ENCODE measurements at places on chromosomes 7 and 10.

GRCh38 chr7:123797673-123798531, 47.1 kb upstream of the HYAL4 start:
- no peak for DNase-seq

DNA sequence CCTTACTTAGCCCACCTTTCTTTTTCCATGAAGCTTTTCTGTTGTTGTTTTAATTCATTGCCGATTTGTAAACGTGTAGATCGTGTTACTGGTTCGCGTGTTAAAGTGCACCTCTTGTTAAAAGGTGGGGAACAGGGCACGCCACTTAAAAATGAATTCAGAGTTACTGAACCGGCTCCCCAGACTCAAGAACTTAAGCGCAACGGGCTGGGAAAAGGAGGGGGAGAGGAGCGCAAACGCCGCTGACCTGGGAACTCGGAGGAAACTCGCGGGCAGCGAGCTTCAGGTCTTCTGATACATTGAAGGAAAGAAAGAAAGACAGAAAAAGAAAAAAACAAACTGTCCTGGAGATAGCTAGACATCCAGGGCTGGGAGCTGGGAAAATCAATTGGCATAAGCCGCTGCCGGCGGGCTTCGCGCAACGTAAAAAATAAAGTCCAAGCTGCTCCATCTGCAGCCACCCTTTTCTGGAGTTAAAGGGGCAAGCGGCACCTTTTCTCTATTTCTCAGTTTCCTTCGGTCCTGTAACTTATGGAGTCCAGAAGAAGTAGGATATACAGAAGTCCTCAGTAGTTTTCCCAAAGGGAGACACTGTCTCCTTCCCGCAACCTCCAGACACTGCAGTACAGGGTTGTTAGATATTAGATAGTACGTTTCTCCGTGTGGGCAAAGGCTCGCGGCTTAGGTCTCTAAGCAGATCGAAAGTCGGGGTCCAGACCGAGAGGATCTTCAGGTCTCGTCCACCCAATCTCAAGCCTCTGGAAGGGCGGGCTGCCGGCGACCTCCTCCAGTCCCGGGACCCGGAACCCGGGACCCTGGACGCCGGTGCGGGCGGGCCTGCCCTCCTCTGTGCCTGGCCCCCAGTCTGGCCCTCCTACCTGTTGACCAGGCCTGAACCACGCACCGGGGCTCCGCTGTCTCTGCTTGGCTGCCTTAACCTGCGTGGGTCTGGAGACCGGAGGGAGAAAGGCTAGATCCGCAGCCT, 1.8 kb upstream of the DLX6 start:
- DNase-seq = peak; percentile 11

GRCh38 chr10:119415536-119416503, 126.7 kb downstream of the RGS10 start:
- no peak for DNase-seq

DNA sequence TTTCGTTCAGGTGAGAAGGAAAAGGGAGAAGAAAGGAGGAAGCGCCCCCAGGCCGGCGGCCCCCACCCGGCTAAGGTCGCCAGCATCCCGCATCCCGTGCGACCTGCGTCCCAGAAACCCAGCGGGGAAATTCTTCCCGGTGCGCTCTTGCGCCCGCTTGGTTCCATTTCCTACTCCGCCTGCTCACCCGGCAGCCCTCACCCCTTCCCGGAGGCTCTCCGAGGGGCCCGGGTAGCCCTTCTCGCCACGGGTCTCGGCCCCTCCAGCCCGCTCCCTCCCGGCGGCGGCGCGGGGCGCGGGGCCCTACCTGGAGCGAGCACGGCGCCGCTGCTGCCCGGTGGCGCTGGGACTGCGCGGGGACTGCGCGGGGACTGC, at the start of gene PRKCQ:
Gene PRKCQ, minus strand, starts transcription at position 373 of the 375 bp plus-strand sequence. CDS start 65,141 bp downstream, outside the sequence.
- peak; percentile 15 for DNase-seq

GRCh38 chr7:4123346-4123745, 558.7 kb upstream of the FOXK1 start:
- no peak for DNase-seq

GRCh38 chr10:117656385-117657367, 114.1 kb downstream of the EMX2 start:
- no peak for DNase-seq

DNA sequence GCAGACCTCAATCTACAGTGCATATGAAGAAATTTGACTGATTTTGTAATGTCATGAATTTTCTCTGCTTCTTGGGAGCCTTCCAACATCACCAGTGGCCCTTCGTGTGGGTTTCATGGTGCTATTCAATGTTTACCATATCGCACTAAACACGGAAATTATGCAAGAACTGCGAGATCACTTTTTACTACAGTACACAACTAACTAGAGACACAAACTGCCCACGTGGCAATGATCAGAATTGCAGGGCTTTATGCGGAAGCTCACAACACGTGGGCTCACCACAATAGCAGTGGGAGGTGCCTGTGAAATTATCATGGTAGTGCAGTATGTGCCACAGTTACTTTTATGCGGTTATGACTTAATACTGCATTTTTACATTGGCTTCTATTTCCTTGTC, 449.7 kb upstream of the KLF6 start:
- DNase-seq = no peak

DNA sequence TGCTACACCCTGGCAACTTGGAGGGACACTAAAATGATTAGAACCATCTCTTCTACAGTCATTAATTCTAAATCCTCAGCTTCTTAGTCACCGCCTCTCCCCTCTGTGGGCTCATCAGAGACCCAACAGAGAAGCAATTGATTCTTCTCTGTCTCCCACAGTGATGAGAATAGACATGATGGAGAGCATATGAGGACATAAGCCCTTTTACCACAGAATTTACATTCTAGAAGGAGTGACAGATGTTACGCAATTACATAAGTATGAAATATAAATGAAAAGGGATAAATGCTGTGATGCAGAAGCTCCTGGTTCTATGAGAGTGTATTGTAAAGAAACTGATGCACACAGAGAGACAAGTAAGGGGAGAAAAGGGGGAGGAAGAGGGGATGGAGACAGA, 18.1 kb upstream of the ABCB5 start:
- no peak for DNase-seq

GRCh38 chr10:103894441-103894864, 23.5 kb downstream of the STN1 start:
- no peak for DNase-seq

DNA sequence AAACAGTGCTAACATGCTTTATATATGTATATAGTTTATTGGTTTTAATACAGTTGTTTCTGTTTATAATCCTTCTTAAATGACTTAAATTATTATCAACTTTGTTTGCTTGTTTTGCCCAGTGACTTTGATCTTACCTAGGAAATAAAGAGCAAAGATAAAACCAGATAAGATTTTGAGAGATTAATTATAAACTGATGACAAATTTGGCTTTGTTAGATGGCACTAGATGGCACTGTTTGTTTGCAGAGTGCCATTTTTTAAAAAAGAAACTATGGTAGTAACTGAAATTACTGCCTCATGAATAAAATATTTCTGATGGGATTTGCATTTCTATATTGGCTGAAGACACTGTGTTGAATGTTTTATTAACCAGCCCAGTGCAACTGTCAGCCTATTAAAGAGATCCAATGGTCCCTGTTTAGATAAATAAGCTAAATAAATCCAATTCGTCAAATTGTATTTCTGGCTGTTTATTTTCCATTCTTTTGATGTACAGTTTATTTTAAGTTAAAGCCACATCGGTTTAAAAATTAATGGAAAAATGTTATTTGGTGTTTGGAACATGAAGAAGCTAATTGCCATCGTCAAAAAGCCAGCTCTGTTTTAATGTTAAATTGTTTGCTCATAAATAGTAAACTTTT, 28.7 kb downstream of the VTI1A start:
- DNase-seq = no peak

DNA sequence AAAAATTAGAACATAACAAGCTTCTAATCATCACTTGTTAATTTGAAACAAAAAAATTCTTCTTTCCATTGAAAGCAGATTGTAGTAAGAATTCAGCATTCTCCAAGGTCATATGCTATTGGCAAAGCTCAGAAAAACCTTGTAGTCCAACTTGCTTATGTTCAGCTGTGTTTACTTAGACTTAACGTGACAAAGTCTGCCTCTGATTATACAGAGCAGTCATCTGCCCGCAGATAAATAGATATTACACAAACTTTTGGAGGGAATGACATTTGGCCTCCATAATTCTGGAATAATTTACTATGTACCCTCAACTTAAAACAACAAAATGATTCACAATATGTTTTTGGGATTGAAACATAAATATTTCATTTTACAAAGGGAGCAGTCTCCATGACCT, 45.8 kb downstream of the MKX start:
- DNase-seq = no peak

GRCh38 chr7:125074141-125074540, 144.5 kb upstream of the POT1 start:
- no peak for DNase-seq

DNA sequence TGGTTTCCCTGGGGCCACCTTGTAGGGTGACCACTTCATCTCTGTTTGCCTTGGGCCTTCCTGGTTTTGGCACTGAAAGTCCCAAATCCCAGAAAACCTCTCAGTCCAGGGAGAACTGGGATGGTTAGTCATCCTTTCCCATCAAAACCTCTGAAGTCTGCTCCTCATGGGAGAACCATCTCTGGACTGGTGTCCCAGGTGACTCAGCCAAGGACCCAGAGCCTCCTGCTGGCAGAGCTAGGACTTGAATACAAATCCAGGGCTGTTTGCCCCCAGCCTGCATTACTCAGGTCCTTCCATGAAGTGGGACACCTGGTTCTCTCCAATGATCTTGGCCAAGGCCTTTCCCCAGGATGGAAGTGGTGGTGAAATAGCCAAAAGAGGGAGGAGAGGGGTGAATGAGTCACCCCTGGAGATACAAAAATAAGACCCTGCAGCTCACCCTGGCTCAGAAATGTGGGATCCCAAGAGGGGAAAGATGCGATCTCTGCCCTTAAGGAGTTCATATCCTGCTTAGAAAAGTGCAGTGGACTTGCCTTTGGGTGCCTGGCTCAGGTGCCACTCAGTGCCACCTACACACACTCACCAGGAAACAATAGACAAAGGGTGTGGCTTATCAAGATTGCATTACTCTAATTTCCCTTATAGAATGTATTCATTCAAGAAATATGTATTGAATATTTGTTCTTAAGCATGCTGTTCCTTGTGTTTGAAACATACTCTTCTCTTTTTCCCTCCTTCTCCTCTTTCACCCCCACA, 22.0 kb downstream of the ADRA2A start:
- no peak for DNase-seq

GRCh38 chr7:50703654-50704053, 79.0 kb downstream of the GRB10 start:
- DNase-seq = no peak

DNA sequence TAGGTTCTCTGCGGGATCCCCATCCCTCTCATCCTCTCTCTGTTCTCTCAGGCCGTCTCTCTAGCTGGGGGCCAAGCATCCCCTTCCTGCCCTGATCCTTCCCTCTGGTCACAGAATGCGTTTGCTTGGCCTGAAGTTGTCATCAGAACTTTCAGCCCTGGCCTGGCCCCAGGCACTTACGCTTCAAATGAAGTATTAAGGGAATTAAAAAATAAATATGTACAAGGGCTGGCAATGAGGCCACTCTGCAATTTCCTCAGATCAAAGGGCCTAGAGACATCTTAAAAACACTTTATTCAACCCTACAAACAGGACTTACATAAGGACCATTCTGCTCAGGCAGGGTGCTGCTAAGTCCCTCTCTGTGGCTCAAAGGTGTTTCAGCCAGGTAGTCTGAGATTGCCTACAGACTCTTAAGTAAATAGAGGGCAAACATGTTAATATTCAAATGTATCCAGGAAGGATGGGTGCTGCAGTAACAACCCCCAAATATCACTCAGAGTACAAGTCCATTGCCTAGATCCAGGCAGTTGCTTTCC, 16.0 kb downstream of the SFTPD start:
- DNase-seq = no peak

- no peak for DNase-seq
Measured at GRCh38 chr10:117162093-117163060, 24.3 kb upstream of the VAX1 start.

DNA sequence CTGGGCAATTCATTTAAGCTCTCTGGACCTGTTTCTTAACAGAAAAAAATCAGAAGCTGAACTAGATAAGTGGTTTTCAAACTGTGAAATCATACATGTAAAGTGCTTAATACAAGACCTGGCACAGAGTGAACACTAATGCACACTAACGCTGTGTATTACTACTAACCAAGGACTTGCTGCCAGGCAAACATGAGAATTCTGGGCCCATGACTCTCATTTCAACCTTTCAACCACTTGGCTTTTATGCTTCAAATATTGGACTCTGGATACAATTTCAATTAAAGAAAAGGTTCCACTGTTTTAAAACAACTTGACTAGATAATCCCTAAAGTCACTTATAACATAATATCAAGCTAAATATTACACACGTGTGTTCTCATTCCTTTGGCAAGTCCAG, 73.4 kb downstream of the SRPK2 start:
- DNase-seq = no peak

DNA sequence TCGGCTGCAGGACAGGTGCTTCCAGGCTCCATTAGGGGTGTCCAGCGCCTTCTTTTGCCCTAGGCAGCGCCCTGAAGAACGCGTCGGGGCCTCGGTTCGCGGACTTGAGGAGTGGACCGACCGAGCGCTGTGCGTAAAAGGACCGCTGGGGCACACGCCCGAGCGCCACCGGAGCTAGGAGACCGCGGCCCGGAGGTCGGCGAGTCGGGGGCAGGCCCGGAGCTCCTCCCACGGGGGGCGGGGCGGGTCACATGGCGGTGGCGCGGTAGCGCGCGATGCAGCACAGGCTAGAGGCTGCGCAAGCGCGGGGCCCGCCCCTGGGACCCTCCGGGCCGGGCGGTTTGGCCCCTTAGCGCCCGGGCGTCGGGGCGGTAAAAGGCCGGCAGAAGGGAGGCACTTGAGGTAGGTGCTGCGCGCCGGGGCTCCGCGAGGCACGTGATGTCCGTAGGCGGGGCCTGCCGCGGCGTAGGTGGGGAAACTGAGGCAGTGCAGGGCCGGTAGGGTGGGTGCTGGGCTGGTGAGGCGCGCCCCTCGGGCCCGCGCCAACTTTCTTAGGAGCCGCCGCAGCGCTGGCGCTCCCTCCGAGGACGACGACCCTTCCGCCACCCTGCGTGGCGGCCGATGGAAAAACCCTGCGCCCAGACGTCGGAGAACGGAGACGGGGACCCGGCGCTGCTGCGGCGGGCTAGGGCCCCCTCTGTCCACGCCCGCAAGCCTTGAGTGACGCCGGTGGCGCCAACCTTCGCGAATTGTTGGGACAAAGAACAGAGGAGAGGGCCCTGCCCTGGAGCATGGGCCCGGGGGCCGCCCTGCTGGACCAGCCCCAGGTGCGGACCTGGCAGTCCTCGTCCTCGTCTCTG, at the start of gene PRXL2A:
Gene PRXL2A, plus strand, starts transcription at position 310 of the 860 bp plus-strand sequence. CDS start 11,917 bp downstream, outside the sequence.
- peak; percentile 95 for DNase-seq

GRCh38 chr7:49333180-49333881, 409.0 kb downstream of the CDC14C start:
- DNase-seq = no peak

DNA sequence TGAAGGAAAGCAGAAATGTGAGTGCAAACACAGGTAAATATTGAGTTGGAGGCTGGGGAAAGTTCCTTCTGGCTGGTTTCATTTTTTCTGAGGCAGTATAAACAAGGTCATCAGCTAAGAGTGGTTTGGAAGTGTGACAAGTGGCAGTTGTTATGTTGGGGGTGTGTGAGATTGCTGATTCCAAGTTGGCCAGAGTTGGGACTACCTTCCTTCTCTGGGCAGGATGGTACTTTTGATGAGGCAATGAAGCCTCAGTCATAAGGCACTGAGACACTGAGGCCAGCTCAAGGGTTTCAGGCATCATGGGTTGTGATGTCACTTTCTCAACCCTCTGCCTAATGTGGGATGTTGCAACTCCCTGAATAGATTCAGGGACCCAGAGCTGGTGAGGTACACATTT, 8.2 kb upstream of the PTTG1IP2 start:
- DNase-seq = no peak

Data from 8988T (cell line).